ENCODE measurements at places on chromosomes 5 and 9.

GRCh38 chr9:134403682-134404301, 77.5 kb downstream of the RXRA start:
- DNase-seq: peak; percentile 90

GRCh38 chr9:92043002-92043401, 72.2 kb downstream of the SPTLC1 start:
- no peak for DNase-seq

GRCh38 chr5:59187857-59188256, 605.0 kb downstream of the RAB3C start:
- peak; percentile 27 for DNase-seq

GRCh38 chr9:81619353-81620001, 69.9 kb downstream of the TLE1 start:
- DNase-seq: peak; percentile 60

DNA sequence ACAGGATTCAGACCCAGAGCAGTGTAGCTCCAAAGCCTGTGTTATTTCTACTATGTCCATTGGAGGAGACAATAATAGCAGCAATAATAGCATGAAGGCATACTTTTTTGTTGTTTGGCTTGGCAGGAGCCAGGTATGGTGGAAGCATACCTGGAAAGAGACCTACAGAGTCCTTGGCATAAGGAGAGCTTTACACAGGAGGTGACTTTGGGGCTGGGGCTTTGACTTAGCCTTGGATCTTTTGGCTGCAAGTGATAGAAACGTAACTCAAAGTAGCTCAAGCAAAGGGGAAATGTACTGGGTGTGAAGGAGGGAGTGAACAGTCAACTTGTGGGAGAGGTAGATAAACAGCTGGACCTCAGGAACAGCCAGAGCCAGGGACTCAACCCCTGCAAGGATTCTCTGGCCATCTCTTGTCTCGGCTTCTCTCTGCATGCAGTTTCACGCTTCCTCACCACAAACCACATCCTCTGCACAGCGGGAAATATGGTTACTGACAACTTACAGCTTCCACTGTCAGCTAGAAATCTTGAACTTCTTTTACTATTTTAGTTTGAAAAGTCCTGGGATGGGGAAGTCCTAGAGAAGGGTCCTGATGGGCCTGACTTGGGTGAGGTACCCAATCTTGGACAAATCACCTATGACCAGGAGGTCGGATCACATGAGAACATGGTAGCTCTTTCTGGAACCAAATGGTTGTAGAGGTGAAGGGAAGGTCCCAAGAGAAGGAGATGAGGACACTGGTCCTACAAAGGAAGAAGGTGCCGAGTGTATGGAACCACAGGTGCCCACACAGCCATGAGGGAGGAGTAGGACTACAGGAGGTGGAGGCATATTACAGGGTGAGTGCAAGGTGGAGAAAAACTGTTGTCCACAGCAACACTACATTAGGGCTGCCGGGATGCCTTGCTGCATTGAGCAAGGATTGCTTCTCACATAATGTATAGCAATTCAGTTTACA, 47.0 kb upstream of the TGFBR1 start:
- peak; percentile 95 for DNase-seq

GRCh38 chr9:121278477-121279261, 10.7 kb downstream of the GSN start:
- peak; percentile 94 for DNase-seq

DNA sequence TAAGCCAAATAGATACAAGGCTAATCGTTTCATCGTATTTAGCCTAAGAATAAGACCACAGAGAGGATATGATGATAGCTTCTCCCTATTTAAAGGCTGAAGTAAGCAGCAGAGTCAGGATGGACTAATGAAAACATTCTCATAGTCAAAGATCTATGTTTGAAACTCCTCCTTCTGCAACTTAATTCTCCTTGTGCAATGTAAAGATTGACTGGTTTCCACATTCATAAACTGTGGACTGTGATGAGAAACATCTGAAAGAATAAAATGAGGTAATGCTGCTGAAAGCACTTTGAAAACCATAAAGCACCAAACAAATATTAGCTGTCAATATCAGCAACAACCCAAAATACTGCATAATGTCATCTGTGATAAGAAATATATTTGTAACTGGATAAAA, 361.9 kb downstream of the CSNK1G3 start:
- DNase-seq: no peak

GRCh38 chr9:97845130-97845529, 7.9 kb upstream of the FOXE1 start:
- DNase-seq: peak; percentile 13

GRCh38 chr5:130514984-130515690, 610.9 kb downstream of the CHSY3 start:
- DNase-seq: peak; percentile 92

GRCh38 chr5:19125956-19126713, 861.9 kb downstream of the CDH18 start:
- peak; percentile 69 for DNase-seq

GRCh38 chr5:125138266-125138665, 391.8 kb upstream of the ZNF608 start:
- DNase-seq: no peak

All from HT1080 (cell line).